ENCODE measurements at places on chromosomes 4 and X.
A peak's percentile ranks its signal among the peaks of the same experiment; 100 is the strongest.

- no peak for DNase-seq
Observed at GRCh38 chr4:45121426-45121975, 395.1 kb upstream of the GNPDA2 start.

DNA sequence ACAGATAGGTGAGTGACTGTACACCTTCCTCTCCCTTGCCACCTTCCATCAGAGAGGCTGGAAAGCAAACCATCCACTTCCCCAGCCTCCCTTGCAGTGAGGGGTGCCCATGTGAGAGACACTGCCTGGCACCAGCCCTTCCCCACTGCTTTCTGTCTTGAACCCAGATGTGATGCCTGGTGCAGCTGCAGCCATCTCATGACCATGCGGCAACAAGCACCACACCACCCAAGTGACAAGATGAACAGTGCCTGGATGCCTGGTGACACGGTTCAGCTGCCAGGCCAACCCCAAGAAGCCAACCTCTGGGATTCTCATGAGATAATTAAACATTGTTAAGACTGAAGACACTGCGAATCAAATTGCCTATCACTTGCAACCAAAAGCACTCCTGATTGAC, 31.4 kb downstream of the OTOP1 start:
- DNase-seq, result no peak

GRCh38 chrX:2581296-2581695, 80.5 kb upstream of the DHRSX start:
- no peak for DNase-seq

DNA sequence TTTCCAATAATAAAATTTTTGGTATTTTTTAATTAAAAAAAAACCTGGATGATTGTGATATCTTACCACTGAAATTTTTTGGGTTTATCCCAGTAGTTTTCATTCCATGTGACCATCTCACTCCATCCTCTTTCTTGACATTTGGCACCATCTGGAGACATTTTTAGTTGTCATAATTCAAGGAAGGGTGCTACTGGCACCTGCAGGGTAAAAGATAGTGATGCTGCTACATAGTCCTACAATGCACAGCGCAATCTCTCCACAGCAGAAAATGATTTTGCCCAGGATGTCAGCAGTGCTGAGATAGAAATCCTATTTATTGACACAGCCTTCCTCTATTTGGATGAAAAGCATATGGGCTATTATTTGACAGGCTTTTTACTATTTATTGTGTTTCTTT, 79.3 kb downstream of the RBPJ start:
- DNase-seq, result no peak

GRCh38 chr4:98771959-98772632, 113.7 kb upstream of the TSPAN5 start:
- no peak for DNase-seq

GRCh38 chr4:76233529-76233928, 18.0 kb upstream of the FAM47E start:
- DNase-seq, result no peak

GRCh38 chr4:129136433-129136832, 40.5 kb downstream of the C4orf33 start:
- DNase-seq, result no peak

DNA sequence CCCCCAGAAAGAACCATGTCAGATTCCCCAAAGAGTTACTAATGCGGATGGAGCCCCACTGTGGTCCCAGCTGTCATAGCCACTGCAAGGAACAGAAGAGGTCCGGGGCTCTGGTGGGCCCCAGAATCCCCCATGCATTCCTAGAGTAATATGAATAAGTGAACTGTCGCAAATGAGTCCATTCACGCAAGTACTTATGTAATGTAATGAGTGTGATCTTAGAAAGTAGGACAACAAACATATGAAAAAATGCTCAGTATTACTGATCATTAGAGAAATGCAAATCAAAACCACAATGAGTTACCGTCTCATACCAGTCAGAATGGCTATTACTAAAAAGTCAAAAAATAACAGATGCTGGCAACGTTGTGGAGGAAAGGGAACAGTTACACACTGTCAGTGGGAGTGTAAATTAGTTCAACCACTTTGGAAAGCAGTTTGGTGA, 141.5 kb upstream of the RBPJ start:
- DNase-seq, result no peak

DNA sequence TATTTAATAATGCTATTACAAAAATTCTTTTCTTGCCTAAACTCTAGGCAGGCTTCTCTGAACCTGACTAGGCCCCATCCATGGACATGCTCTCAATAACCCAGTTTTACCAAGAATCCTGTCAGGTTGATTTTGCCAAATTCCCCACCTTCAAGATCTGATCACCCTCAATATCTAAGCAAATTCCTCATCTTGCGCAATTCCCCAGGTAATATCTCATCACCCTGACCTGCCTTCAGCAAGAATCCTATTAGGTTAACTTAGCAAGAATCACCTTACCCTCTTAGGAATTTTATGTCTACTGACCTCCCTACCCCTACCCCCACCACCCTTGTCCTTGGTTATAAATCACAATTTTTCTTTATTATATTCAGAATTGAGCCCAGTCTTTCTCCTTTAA, 579.1 kb downstream of the C4orf33 start:
- DNase-seq, result no peak

GRCh38 chrX:115232933-115233496, 881 bp downstream of the LRCH2 start:
- DNase-seq, result no peak

- no peak for DNase-seq
Observed at GRCh38 chr4:127463883-127464282, 168.9 kb upstream of the INTU start.

DNA sequence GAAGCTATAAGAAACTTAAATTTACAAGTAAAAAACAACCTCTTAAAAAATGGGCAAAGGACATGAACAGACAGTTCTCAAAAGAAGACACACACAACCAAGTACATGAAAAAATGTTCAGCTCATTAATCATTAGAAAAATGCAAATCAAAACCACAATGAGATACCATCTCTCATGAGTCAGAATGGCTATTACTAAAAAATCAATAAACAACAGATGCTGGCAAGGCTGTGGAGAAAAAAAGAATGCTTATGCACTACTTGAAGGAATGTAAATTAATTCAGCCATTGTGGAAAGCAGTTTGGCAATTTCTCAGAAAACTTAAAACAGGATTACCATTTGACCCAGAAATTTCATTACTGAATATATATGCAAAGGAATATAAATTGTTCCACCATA, 666.3 kb upstream of the GRIA3 start:
- no peak for DNase-seq

- DNase-seq, result peak; percentile 78
Observed at GRCh38 chrX:47556045-47556623, 4.9 kb upstream of the ARAF start.

DNA sequence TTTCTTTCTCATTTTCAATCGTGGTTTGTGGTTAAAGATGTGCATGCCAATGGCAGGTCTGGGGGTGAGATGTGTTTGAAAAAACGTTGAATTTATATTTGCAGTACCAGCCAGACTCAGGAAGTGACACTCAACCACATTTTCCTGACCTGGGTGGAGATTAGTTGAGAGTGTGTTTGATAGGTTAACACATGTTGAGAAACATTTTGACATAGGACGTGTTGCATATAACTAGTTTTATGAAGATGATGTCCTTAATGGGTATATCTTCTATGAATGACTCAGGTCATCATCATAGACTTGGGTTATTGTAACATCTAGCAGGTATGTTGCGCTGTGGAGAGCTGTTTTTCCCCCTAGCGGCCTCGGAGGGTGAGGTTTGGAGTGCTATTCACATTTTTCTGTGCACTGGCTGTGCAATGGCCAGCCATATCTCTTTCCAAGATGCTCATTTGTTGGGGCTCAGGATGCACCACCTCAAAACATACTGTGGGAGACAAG, 21.7 kb upstream of the CD38 start:
- DNase-seq, result peak; percentile 66

GRCh38 chr4:161519611-161520010, 644.2 kb downstream of the FSTL5 start:
- no peak for DNase-seq

- DNase-seq, result no peak
Observed at GRCh38 chr4:133596459-133596858, 447.4 kb downstream of the PCDH10 start.

- no peak for DNase-seq
Observed at GRCh38 chr4:153010146-153010545, 74.0 kb downstream of the FHDC1 start.

GRCh38 chr4:40731792-40732245, 17.9 kb upstream of the NSUN7 start:
- DNase-seq, result no peak

- DNase-seq, result no peak
Observed at GRCh38 chr4:168831585-168831918, 178.5 kb downstream of the CBR4 start.

GRCh38 chr4:111652236-111652635, 493.0 kb upstream of the FAM241A start:
- DNase-seq, result no peak

DNA sequence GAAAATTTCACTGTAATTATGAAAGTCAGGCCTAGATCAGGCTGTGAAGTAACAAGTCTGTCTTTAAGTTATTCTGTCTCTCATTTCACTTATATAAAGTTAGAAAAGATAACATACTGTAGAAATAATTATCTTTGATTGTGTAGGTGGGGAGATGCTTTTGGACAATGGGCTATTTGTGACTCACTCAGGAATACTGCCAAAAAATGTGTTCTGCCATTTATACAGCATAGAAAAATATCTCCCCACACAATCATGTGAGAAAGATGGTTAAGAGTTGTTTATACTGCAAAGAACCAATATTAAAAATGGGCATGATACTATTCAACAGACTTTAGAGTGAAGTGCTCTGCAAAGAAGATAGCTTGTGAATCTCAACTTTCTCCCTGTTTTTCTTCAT, 95.0 kb upstream of the GABRA2 start:
- DNase-seq, result no peak

DNA sequence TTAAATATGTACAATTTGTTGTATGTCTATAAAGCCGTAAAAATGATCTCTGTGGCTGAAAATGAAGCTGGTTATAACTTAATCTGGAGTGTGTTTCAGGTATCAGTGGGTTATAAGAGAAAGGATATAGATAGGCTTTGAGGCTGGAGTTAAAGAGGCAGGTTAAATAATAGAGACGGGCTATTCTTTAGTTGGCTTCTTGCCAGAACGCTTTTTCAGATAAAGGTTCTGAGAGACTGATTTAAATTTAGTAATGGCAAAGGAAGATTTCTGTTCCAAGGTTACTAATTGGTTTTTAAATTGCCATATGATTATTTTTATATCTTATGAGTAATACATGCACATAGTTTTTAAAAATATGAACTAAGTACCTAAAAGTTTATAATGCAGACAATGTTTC, 117.4 kb downstream of the AWAT2 start:
- no peak for DNase-seq

GRCh38 chrX:22383988-22384387, 111.3 kb downstream of the CBLL2 start:
- DNase-seq, result no peak

GRCh38 chr4:123114915-123115756, 192.7 kb upstream of the NUDT6 start:
- no peak for DNase-seq

DNA sequence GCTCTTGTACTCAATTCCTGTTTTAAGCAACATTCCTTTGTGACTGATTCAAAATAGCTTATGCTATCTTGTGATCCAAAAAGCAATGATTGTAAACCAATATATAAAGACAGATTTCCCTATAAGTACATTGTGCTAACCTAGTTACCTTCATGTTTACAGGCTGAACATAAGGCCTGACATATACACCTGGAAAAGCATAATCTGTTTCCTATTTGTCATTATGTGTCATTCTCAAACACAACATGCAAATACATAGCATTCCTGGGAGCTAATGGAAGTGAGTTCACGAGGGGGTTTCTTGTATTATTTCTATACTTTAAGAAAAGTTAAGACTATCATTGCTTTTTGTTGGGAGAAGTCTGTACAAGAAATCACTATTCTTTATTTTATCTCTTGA, 638.1 kb upstream of the AGA start:
- no peak for DNase-seq

DNA sequence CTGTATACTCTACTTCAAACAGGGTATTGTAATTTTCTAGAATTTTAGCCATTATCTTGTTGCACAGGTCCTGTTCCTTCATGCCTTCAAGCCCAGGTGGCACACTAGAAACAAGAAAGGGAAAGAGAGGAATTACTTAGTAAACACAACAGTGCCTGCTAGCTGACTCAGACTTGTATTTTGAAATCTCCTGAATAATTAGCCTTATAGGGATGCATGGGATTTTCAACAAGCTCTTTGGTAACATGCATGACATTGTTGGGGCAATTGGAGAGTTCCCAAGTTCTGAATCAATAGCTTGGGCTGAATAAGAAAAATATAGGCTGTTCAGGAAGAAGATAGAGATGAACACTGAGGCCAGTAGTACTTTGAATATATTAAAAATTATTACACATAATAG, 118.8 kb downstream of the FAM13A start:
- DNase-seq, result no peak

DNA sequence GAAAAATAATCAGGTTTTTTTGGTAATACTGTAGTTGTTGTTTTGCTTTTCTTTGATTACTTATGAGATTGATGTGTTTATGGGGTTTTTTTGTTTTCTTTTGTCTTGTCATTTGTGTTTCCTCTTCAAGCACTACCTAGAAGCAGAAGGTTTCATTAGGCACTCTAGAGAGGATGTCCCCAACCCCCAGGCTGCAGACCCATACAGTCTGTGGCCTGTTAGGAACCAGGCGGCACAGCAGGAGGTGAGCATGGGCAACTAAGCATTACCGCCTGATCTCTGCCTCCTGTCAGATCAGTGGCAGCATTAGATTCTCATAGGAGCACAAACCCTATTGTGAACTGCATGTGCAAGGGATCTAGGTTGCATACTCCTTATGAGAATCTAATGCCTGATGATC, 22.9 kb upstream of the NOCT start:
- no peak for DNase-seq

DNA sequence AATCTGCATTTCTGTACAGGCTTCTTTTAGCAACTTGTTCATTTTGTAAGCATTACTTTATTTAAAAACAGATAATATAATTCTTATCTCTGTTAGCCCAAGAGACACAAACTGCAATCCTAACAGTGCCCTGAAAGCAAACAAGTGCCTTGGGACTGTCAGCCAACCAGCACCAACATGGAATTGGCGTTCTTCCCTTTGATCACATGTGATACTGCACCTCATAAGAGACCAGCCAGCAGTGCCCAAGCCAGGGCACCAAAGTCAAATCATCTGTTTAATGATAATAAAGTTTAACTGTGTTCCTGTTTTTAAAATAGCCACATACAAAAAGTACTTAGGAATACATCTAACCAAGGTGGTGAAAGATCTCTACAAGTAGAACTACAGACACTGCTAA, 223.2 kb downstream of the PRDM5 start:
- DNase-seq, result no peak

DNA sequence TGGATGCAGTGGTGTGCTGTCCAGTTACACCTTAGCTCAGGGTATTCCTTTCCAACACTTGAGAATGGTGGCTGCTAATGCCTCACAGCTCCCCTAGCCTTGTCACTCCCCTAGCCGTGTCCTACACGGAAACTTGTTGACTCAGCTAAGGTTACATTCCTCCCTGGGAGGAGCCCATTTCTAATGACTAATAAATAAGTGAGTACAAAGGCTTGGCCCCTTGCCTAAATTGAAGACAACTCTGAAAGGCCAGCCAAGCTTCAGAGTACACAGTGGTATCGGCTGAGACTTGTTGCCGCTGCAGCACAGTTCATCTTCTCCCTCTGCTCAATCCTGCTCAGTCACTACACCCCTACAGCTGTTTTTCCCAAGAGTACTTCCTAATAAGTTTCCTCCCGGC, 21.2 kb upstream of the SLC25A31 start:
- DNase-seq, result no peak

- no peak for DNase-seq
Observed at GRCh38 chrX:42096265-42096920, 173.0 kb upstream of the CASK start.

- DNase-seq, result no peak
Observed at GRCh38 chrX:44384688-44385338, 41.3 kb upstream of the EFHC2 start.

All from stimulated activated CD4-positive, alpha-beta T cell treated with anti-CD3 and anti-CD28 coated beads, TNF-alpha, amount 100 ng/mL, for 24 hours (primary cell).